ENCODE measurements at places on chromosomes 13 and 19.
A peak's percentile ranks its signal among the peaks of the same experiment; 100 is the strongest.

- no peak for DNase-seq
Observed at GRCh38 chr13:68727165-68727564, 1380.5 kb upstream of the ATXN8OS start.

DNA sequence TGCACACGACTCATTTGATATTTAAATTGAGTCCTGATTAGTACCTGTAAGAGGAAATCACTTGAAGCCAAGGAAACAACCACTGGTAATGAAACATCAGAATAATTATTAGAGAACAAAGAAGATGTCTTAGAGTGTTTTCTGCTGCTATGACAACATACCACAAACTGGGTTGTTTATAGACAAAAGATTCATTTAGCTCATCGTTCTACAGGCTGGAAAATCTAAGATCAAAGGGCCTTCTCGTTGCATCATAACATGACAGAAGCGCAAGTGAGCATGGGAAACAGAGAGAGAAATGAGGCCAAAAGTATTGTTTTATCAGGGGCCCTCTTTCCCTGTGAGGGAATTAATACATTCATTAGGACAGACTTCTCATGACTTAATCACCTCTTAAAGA is 1024.0 kb upstream of the PCDH9 start:
- DNase-seq, result no peak

DNA sequence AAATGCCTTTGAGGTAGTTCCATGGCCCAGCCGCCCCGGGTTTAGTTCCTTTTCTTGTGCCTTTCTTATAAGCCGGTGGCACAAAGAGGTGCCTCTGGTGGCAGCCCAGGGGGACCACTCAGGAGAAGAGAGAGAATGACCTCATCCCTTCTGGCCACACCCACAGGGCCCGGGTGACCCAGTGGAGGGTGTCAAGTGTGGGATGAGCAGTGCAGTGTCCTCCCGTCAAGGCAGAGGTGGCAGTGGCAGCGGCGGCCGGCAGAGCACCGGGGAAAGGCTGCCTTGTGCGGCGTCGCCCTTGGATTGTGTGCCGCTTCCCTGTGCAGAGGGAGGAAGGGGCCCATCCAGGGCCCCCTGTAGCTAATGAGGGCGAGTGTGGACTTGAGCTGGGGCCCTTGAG is 47.9 kb downstream of the KDM4B start:
- no peak for DNase-seq

DNA sequence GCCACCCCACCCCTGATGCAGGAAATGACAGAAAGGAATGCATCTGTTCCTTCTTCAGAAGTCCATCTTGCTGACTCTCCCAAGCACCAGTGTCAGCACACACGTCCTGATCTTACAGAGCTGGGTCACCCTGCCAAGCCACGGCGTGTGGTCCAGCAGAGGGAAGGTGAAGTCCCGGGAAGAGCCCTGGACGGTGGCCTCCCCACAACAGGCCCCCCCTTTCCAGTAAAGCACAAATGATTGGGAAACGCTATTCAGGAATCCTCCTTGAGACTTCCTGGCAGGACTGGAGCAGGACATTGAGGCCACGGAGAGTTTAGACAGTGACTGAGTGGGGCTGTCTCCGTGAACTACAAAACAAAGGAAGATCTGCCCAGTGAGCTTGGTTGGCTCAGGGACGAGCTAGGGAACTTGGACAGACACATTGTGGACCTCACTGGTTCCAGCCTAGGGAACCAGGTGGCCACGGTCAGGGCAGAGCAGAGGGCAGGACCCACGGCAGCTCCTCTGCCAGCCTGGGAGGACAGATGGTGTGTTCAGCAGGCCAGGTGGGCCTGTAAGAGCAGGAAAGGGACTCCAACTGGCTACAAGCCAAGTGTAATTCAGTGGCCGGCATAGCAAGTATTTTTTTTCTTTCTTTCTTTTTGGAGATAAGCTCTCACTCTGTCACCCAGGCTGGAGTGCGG is 41.7 kb downstream of the ELL start:
- peak; percentile 96 for DNase-seq

DNA sequence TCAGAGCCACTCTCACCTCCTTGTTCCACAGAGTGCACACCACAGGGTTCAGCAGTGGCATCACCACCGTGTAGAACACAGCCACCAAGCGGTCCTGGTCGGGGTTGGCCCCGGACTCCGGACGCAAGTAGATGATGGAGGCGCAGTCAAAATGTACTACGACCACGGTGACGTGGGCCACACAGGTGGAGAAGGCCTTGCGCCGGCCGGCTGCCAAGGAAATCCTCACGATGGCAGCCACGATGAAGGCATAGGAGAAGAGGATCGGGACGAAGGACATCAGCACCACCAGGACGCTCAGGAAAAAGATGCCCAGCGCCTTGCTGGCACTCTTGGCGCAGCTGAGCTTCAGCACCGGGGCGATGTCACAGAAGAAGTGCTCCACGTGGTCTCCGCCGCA is 33.9 kb downstream of the SYDE1 start:
- no peak for DNase-seq

- DNase-seq, result no peak
Observed at GRCh38 chr13:35648201-35648600, 171.7 kb upstream of the MAB21L1 start.

GRCh38 chr13:85864963-85865530 is 65.8 kb upstream of the SLITRK6 start:
- DNase-seq, result no peak

GRCh38 chr19:39126312-39127187 is 964 bp downstream of the PAK4 start:
- DNase-seq, result peak; percentile 30

- no peak for DNase-seq
Observed at GRCh38 chr13:109213714-109214113, 572.7 kb downstream of the IRS2 start.

DNA sequence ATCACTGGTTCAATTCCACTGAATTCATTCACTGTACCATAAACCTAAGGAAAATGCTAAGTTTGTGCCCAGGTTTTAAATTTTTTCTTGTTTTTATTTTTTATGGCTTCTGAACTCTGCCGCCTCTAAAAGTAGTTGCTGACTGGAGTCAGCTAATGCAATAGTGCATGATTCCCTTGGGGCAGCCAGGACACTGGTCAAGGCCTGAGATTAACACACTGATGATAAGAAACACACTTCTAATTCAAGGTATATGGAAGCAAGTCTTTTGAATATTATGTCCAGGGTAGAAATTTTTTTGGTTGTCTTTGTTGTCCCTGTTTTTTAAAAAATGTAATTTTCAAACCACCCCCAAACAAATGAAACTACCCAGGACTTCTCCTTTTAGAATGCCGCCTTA is 72.2 kb downstream of the CDADC1 start:
- DNase-seq, result no peak

DNA sequence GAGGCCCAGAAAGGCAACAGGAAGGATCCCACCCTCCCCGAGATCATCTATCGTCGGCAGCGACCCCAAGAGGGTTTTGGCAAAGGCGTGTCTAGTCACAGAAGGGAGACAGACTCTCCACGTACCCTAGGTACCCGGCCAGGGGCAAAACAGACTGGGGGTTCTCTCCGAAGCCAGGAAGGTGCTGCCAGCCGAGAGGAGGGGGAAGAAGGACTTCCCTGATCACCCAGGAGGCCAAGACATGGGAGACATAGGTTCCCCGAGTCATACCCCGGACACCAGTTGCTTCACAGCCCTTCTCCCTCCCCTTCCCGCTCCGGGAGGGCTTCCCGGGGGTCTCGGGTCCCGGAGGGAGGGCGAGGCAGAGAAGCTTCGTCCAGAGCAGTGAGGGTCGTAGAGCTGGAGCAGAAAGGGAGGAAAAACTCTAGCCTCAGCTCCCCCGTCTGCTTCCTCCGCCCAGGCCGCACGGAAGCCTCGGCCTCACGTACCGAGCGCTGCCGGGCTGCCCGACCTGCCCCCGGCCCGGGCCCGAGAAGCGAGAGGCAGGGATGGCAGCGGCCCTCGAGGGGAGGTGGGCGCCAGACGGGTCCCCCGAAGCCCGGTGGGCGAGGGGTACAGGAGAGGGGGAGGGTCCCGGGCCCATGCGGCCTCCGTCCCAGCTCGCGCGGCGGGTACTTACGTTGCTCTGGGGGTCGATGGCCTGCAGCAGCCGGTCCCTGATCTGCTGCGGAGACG is 644 bp downstream of the MED26 start:
- no peak for DNase-seq

- DNase-seq, result peak; percentile 100
Observed at GRCh38 chr19:45584332-45585157, at the start of gene OPA3. TSS of gene OPA3 (minus strand) at chr19:45584802. CDS start at chr19:45584764, 38 bp downstream.

DNA sequence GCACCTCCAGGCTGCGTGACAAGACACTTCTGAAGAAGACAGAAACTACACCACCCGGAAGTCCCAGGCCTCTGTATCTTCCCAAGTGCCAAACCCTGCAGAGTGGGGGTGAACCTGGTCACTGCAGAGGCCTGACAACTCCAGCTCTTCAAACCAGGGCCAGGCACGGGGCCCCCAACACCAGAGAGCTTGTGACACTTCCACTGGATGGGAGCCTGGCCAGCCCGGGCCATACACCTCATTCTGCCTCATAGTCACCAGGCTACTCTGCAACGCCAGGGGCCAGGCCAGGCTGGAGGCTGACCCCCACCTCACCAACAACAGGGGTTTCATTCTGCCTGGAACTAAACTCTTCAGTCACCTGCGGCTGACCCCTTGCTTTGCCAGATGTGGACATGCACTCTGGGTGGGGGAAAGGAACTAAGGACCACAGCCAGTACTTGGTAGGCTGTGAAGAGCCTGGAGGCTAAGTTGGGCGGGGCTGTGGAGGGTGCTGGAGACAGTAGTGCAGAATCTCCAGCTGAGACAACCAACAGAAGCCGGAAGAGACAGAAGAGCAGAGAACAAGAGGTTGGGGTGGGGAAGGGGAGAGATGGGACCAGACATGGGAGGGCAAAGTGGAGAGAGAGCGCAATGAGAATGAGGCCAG is 23.0 kb downstream of the TUBA3C start:
- DNase-seq, result no peak

- DNase-seq, result no peak
Observed at GRCh38 chr13:100767192-100767591, 92.6 kb upstream of the TMTC4 start.

- no peak for DNase-seq
Observed at GRCh38 chr19:37572203-37572602, 22.4 kb downstream of the ZNF571 start.

GRCh38 chr13:46637213-46637612 is 84.2 kb downstream of the LRCH1 start:
- no peak for DNase-seq

DNA sequence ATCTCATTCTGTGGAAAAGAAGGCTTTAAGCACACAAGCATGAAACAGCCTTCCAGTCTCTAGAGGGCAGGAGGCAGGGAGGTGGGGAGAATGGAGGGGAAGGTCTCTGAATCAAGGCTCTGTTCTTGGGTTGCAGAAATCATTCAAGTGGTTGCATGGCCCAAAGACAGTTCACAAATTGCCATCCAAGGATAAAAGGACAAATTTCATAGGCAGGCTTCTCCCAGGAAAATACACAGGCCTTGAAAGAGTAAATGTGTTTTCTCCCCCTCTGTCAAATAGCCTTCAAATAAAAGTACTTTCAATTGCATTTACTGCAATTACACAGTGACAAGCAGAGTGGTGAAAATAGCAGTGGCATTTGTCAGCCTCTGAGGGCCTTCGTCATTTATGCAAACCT is 450.8 kb downstream of the DCT start:
- no peak for DNase-seq

DNA sequence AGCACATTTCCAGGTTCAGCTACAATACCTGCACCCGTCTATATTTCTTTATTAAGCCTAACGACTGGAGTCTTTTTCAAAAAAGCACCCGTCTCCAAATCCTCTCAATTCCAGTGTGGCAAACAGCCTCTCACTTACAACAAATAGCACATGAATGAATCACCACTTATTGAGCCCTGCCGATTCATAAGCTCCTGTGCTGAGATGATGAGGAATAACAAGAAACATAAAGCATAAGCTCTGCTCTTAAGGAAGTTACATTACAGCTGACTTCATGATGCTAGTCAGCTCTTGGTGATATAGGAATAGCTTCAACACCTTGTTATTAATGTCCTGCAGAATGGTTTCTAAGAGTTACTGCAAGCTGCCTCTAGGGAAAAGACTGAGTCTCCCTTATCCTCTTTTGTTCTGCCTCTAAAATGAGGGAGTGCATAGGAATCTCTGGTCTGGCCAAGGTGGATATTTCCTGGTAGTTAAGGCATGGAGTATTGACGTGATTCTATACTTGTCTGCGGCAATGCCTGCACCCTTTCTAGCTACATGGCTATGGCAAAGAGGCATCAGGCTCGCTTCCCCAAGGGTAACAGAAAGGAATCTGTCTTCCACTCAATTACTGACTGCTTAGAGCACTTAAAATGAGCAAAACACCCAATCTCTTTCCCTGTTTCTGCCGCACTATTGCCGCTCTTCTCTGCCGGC is 195.7 kb downstream of the KLF12 start:
- DNase-seq, result no peak

DNA sequence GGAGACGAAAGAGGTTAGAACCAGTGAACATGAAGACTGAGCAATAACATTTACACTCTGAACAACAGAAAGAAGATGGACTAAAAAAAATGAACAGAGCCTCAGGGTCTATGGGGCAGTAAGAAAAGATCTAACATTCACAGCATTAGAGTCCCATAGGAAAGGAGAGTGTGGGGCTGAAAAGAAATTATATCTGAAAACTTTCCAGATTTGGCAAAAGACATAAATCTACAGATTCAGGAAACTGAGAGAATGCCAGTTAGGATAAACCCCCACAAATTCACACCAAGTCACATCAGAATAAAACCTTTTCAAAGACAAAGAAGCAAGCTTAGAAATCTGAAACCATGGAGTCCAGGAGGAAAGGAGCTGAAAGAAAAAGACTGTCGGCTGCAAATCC is 20.3 kb upstream of the TUBGCP3 start:
- no peak for DNase-seq

DNA sequence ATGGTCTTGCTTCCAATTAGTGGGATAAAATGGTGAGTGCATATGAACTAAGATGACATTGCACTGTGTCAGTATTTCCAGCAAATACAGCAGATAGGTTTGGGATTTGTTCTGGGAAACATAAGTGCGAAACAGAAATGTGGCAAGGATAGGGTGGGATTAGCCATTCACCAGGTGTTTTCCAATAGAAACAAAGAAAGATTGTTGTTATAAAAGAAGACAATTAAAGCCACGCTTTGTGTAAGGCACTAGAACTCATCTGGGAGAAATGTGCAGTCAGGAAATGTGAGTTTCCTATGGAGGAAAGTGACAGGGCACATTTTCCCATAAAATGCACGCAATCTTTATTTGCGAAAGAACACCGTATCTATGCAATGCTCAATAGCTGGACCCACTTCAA is 1547.8 kb downstream of the EFNB2 start:
- DNase-seq, result no peak
